ENCODE measurements at places on chromosomes 5 and 9. TPM values are rescaled to one million over a fixed set of nuclear protein-coding genes. Genes with fewer than 3 reads are reported as not detected.

GRCh38 chr5:64163746-64164145, 1.9 kb upstream of the RNF180 start:
- no peak for DNase-seq

DNA sequence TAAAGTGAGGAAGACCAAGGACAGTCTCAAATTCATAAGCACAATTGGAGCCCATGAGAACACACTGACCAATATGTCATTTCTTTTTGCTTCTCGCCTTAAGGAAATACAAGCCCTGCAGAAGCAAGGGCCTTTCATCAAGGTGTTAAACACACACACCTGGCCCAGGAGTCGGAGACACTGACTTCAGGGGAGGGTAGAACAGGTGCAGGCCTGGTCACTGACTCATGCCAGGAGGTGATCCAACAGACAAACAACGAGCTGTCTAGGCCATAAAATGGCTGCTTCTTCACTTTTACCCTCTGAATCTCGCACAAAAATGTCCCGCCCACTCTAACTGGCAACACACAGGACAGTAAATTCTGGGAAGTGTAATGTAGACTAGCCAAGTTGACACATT, 62.7 kb downstream of the RGMB start:
- no peak for DNase-seq

- DNase-seq: no peak
Observed at GRCh38 chr5:16792598-16793275, 143.4 kb downstream of the MYO10 start.

DNA sequence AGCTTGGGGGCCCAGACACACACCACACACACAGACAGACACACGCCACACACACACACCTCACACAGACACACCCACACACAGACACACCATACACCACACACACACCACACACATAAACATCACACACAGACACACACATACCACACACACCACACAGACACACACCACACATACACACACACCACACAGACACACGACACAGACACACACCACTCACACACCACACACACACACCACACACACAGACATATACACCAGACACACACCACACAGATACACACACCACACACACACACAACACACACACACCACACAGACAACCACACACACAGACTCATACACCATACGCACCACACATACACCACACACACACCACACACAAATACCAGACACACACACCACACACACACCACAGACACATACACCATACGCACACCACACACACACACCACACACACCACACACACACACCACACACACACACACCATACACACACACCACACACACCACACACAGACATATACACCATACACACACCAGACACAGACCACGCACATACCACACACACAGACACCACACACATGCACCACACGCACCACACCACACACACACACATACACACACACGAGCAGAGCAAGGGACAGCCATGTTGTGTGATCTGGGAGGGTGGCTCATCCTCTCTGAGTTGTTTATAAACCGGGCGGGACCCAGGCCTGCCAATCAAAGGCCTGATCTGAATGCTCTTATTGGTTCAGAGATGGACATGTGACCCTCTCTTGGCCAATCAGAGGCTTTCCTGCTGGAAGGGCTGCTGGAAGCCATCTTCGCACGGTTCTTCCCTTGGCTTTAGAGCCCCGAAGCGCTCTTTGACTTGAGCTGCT, 148.3 kb downstream of the GAPVD1 start:
- DNase-seq: no peak

DNA sequence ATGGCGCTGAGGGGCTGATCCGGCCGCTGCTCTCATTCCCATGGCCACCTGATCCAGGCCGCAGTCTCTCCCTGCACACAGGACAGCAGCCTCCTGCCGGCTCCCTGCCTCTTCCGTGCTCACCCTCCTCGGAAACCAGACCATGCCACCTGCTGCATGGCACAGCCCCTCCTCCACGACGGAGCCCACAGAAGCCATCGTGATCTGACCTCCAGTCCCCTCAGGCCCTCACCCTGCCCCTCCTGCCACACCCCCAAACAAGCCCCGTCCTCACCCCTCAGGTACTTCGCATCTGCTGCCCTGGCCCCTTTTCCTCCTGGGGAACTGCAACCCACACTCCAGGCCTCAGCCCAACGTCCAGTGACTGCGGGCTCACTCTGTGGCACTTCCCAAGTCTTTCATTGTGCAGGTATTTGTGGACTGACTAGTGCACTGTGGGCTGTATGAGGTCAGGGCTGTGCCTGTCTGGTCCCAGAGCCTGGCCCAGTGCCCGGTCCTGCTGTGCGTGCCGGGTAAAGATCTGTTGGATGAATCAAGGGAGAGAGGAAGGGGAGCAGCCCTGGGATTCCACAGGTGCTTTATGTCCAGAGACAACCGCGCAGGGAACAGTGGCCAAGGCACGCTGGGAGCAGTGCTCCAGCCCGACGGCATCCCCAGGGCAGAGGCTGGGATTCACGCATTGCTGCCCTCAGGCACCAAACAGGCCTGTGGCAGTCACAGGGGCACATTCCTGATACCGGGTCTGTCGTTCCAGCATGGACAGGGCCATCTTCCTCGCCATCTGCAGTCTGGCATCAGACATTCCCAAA, 86.1 kb downstream of the ADAMTS2 start:
- DNase-seq: no peak

DNA sequence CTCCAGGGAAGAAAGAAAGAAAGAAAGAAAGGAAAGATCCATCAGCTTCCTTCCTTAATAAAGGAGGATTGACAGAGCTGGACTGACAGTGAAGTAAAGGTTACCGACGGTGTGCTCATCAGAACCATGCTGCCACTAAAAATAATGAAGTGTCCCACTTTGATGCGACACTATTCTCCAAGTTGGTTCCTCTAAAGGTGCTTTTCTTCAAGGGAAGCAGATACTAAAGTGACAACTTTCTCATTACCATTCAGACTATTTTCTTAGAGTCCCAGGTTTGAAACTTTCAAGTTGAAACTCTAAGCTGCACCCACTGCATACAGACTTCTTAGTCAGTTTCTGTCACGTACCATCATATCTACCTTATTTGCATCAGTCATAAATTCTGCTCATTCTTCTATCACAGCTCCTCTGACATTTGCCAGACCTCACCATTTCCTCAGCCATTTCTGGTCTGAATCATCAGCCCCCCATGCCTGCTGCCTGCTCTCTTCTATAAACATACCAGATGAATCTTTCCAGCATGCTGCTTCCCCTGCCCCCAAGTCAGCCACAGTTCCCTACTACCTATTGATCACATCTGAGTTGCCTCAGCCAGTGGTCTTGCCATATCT, 177.6 kb downstream of the DEPDC1B start:
- no peak for DNase-seq

GRCh38 chr5:169142264-169142970, 158.5 kb downstream of the SLIT3 start:
- no peak for DNase-seq

GRCh38 chr9:109590966-109591365, 92.9 kb upstream of the PTPN3 start:
- no peak for DNase-seq

DNA sequence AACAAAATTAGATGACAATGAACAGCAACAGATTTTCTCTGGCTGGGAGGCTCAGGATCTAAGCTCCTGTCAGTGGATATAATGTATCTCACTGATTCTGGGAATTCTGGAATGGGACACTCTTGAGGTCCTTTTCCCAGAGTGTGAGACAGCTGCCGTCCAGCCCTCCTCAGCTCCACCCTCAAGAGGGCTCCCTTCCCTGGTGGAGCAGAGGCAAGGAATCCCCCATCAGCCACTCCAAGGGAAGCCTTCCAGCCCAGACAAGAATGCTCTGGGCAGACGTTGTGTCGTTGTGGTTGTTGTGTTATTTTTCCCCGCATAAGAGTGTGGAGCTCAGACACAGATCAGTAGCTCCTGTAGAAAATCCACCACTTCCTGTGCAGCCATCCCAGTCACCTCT, 47.7 kb upstream of the ATP10B start:
- DNase-seq: no peak

GRCh38 chr5:102801371-102801770, 46.3 kb downstream of the PAM start:
- no peak for DNase-seq

GRCh38 chr5:136042665-136043121, 13.9 kb downstream of the TGFBI start:
- no peak for DNase-seq

DNA sequence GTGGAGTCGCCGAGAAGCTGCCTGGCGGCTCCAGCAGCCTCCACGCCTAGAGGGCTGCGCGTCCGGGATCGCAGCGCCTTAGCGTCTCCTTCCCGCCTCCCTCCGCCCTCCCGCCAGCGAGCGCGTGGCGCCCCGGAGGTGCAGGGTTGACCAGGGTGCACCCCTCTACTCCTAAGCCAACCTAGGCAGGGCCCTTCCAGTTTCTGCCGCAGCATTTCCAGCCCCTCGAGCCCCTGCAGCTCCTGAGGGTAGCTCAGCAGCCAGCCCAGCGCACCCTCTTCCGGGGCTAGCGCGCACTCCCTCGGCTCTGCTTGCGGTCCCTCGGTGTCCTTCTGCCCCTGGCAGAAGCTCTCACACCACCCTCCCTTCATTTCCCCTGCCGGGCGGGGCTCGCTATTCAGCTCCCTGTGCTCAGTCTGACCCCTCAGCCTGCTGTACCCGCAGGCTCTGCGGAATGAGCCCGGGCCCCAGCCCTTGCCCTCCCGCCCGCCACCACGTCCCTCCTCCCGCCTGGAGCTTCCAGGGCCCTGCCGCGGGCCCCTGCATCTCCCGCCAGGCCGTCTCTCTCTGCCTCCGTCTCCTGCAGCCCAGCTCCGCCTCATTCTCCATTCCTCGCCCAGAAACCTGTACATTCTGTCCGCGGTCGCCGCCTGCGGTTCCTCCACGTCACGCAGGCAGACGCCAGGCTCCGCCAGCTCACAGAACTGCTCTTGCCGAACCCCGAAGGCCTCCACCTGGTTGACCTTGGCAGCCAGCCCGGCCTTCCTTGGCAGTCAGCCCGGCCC, 61.8 kb downstream of the SPATA31C2 start:
- DNase-seq: no peak

DNA sequence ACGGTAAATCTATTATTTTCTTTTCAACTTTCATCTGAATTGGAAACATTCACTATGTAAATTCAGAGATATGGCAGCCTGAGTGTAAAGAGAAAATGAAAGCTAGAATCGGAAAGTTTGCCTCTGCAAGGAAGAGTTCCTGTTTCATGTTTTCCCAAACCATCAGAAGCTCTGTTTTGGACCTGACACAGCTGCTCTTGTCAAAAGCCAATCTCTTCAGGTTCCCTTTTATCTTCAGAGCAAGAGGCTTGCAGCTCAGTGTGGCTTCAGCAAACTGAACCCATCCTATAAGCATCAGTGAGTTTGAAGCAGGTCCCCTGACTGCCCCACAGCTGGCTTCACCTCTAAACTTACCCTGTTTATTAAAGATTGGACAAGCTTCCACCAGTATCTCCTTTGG, 1099.7 kb downstream of the DTWD2 start:
- DNase-seq: no peak

GRCh38 chr9:112705768-112706427, 12.0 kb downstream of the INIP start:
- no peak for DNase-seq

DNA sequence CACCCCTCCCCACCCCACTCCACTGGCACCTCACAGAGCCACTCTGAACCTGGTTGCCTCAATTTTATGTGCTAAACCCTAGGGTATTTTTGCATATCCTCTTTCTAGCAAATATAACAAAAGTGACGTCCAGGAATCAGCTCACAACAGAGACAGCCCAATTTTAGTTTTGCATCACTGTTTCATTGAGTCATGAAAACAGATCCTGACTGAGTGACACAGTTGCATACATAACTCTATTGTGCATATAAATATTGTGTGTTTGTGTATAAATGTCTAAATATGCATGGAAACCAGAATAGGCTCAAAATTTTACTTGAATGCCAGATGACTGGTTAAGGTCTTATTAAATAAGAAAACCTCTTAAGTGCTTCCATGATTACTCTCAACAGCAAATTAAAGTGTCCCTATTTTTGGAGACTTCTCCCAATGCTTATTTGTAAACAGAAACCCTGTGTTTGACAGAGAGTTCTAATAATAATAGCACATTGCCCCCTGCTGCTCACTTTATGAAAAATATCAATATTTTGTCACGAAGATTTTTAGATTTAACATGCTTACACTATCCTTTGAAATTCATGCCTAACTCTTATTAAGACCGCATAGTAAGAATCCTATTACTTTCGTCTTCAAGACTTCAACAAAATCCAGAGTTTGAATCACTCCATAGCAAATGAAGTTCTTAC, 75.5 kb upstream of the PRRC1 start:
- no peak for DNase-seq

GRCh38 chr9:135801070-135801469, 99.1 kb downstream of the KCNT1 start:
- no peak for DNase-seq

SLC34A1 gene
- not detected for total RNA-seq

CCDC180 gene
- 1.6 TPM for total RNA-seq

STKLD1 gene
- 0.24 TPM for total RNA-seq

KIF4B gene
- 0.09 TPM for total RNA-seq

RGS14 gene
- 61.9 TPM for total RNA-seq

PCDHB12 gene
- total RNA-seq: not detected

ANKRD34B gene
- not detected for total RNA-seq

CARD9 gene
- total RNA-seq: 1.4 TPM

GHR gene
- not detected for total RNA-seq

Data from CD8-positive, alpha-beta memory T cell (primary cell).